ENCODE measurements at places on chromosomes 3 and 15. TPM values are rescaled to one million over a fixed set of nuclear protein-coding genes. Genes with fewer than 3 reads are reported as not detected.

GRCh38 chr15:90287101-90287500 lies 21.6 kb downstream of the NGRN start:
- DNase-seq, result no peak

CAMKV gene
- 94.3 TPM for polyA plus RNA-seq

DNA sequence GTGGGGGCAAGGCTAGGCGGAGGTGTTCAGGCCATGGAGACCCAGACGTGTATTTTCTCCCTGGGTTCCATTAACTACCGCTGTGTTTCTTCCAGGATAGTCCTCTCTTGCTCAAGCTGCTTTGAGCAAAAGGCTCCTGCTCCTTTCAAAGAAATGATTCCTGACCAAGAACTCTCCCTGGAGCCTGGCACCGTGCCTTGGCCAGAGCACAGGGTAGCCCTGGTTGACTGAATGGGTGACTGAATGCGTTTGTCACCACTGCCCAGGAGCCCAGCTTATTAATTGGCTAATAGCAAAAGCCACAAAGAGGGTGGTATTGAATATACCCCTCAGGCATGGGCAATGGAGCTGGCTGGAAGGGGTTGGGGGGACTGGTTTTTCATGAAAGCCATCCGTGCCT lies 13.9 kb downstream of the RASGRF1 start:
- DNase-seq, result no peak

SERINC4 gene
- polyA plus RNA-seq, result not detected

DNA sequence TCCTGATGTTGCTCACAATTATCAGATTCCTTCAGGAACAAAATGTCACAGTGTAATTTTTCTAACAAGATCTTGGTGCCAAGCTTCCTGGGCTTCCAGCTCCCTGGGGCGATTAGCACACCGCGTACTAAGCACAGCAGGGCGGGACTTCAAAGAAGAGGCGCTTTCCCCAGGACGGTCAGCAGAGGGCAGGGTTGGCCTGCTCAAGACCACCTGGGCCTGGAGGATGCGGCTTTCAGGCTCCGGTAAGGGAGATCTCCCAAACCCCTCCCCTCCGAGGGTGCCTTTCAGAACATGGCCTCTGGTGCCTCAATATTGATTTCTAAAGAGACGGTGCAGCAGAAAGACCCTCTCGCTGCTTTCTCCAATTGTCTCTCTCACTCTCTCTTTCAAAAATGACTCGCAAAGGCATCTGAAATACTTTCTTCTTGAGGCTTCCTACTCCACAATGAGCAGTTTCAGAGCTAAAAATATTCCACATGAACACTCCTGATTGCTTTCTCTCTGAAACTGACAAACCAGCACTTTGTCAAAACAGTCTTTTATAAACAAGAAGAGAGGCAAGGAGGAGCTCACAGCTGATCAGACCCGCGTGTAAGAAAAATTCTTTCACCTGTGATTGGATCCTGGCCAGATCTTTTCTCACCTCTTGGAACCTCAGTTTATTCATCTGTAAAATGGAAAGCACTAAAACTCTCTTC lies 154.0 kb downstream of the ADAMTS9 start:
- peak; percentile 82 for DNase-seq

DNA sequence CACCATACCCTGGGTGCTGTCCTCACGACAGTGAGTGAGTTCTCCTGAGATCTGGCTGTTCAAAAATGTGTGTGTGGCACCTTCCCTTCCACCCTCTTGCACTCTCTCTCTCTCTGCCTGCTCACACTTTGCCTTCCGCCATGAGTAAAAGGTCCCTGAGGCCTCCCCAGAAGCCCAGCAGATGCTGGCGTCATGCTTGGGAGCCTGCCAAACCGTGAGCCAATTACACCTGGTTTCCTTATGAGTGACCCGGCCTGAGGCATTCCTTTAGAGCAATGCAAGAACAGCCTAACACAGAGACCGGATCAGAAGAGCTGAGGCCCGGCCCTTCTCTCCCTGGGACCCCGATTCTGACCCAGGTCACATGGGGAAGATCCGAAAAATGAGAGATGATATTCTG lies 15.4 kb downstream of the TMEM44 start:
- no peak for DNase-seq

SLC6A1 gene
- 255 TPM for polyA plus RNA-seq

- DNase-seq, result no peak
Measured at GRCh38 chr3:42191443-42191747, 74.6 kb downstream of the CCK start.

DNA sequence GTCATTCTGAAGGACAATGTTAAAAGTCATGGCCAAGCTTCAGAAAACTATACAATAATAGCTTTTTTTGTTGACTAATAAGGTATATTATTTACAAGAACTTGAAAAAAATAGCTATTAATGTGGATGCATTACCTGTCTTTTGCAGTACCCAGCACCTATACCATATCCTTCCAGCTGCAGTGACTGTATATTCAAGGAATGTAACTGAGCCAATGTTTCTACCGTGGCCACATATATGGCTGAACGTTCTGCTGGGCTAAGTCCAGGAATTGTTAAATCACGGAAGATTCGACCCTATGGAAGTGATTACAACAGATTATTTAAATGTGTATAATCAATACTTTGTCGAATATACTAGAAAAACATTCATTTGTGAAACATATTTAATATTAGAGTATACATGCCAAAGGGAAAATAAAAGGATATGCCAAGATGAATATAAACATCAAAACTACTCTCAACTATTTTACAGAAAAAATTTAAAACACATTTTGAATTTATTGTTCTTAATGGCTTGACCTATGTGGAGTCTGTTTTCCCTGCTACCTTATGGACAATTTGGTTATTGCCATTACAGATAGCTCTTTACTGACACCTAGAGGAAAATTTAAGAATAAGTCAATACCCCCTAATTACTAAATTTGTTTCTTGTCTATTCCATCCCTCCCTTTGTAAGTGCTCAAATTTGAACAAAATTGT lies 17.6 kb downstream of the ACAD11 start:
- peak; percentile 81 for DNase-seq

DNA sequence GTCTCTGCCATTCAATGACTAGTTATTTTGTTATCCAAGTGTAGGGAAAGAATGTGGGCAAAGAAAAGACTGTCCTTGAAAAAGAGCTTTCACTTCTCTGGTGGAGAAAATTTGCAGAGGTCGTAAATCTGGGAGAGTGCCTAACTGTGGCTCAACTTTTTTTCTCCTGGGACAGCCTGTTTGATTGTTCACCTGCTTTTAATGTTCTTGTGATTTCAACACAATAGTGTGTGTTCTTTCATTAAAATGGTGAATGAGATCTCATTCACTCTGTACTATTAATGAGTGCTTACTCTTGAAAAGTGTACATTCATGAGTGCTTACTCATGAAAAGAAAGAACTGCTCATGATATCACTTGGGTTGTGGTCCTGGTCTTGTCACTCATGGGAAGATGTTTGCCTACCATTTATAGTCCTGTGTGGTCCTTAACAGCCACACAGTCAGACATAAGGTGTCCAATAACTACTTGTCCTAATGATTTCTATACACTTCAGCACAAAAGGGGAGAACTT lies 567.3 kb downstream of the GRM7 start:
- DNase-seq, result no peak

- DNase-seq, result no peak
Measured at GRCh38 chr15:55784286-55784685, 41.3 kb upstream of the PRTG start.

THRB gene
- 4.0 TPM for polyA plus RNA-seq

- no peak for DNase-seq
Measured at GRCh38 chr3:138914870-138915502, 32.0 kb downstream of the FOXL2 start.

DNA sequence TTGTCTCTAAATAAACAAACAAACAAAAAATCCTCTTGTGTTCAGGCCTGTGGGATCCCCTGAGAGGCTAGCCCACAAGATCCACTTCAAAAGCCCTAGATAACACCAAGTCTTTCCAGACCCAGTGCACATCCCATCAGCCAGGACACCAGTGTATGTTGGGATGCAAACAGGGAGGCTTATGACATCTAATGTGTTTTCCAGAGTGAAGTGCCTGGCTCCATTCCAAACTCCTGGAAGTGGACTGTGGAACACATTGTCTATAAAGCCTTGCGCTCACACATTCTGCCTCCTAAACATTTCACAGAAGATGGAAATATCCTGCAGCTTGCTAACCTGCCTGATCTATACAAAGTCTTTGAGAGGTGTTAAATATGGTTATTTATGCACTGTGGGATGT lies 57.0 kb downstream of the MLH1 start:
- peak; percentile 19 for DNase-seq

DNA sequence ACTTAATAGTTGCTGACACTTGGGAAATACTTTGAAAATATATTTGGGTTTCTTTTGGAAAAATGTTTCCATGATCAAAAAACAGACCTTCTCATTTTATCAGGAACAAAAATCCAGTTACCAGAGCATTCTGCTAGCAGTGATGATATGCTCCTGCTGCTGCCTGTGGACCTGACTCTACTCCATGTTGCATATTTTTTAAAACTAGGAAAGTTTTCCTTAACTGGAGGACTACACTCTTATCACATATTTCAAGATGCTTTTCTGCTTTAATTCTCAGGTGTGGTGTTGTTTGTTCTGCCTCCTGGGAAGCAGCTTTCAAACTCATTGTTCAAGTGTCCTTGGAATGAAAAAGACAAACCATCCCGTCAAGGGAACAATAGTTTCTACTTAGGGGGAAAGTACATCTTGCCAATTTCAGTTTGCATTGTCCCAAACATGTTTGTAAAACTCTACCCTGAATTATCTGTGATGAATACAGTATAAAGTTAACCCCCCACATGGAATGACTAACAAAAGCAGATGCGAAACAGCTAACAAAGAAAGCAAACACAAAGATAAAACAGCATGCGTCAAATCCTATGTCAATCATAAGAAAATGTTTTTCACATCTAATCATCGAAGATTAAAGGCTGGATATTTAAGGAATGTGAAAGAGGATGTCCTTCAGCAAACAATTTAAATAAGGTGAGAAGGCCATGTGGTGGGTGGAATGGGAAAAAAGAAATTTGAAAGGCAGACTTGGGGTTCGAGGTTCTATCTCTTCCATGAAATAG lies 40.1 kb upstream of the PSMD6 start:
- DNase-seq, result no peak

GRK7 gene
- polyA plus RNA-seq, result 0.21 TPM

DNA sequence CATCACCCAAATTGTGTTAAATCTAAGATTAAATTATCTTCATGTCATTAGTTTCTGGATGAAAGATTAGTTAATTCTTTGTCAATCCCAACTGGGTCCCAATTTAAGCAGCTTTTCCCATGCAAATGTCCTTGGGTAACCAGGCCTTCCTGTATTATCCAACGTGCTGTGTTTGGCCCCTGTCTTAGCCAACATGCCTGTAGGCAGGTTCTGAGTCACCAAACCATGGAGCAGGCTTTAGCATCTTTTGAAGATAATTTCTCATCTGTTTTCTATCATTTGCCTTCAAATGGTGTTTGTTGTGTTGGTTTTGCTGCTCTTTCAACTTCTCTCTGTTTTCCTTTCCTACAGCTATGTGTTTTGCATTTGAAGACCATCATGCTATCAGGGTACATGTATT lies 216.2 kb downstream of the ITPR1 start:
- DNase-seq, result no peak

CGNL1 gene
- 17.3 TPM for polyA plus RNA-seq

EPB42 gene
- 1.2 TPM for polyA plus RNA-seq

DNA sequence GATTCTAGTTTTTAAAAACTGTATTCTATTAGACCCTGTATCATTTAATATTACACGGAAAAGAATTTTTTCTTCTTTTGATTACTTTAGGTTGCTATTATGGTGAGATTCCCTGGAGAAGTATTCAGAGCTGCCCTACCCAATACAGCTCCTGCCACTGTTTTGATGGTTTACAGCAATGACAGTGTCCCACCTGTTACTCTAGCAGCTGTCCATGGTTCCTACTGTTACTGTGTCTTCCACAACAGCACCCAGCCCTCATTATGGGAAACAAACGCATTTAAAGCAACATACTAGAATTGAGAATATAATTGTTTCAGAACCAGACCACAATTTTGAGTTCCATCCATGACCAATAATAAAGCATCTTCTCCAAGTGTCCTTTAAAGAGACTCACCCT lies 450.7 kb downstream of the SHQ1 start:
- DNase-seq, result no peak

ZNF662 gene
- 23.1 TPM for polyA plus RNA-seq

GRCh38 chr3:151787626-151788025 lies 26.3 kb upstream of the AADAC start:
- DNase-seq, result no peak

DNA sequence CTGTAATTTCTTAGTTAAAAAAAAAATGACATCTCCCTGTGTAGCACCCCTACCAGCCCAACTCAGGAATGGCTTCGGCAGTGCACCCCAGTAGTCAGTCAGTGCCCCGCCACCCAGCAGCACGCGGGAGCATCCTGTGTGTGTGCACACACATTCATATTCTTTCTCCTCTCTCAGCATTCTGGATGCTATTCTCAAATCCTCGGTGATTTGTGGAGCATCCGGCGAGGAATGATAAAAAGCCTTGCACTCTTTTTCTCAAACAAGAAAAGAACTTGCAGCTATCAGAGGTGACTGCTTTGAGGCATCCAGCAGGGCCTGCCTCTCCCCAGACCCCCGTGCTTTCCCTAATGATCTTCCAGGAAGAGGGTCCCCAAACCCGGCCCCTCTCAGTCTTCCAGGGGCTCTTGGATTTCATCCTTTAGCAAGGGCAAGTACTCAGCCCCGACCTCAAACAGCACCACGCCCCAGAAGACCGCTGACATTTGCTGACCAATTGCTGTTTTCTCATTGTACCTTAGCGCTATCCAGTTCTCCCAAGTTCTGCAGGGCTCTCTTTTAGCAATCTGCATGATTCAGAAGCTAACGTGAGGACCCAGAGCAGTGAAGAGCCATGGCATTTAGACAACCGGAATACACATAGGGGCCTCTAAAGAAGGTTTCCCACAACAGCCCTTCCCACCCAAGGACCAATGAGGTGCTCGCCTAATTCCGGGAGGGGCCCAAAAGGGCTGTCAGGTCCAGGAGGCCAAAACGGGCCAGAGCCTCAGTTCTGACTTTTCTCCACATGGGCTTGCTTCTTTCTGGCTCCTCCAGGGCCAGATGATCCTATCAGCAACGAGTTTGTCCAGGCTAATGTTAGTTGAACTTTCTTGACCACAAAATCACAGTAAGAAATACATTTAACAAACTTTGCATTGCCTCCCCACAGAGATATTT lies 72.2 kb downstream of the FAM174B start:
- DNase-seq, result no peak

DNA sequence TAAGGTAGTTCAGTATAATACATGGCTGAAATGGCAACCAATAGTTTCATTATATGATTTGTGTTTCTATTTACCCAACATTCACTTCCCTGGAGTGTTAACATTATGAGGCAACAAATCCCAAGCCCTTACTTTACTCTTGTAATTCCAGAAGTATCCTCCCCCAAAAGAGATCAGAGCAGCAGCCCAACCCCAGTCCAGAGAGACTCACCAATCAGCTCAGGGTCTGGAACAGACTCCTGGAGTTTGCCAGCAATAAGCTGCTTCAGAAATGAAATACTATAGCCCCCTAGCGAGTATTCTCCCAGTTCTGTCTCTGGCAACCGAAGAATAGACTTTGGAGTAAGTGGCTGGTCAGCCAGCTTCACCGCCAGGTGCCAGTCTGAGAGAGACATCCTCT lies 2.5 kb downstream of the UBL7 start:
- DNase-seq, result no peak

- DNase-seq, result no peak
Measured at GRCh38 chr15:57445872-57446271, 69.6 kb downstream of the CGNL1 start.

ST3GAL6 gene
- 21.8 TPM for polyA plus RNA-seq

GRCh38 chr15:85689729-85690128 lies 105.0 kb downstream of the KLHL25 start:
- DNase-seq, result peak; percentile 87

Data from spinal cord (tissue), 10 donors.